Activated CD4-positive, alpha-beta T cell treated with anti-CD3 and anti-CD28 coated beads, Interleukin-2, amount 10 ng/mL, durations not matched to agents 7 days and 5 days (primary cell): ENCODE measurements at places on chromosomes 3 and 15.

DNA sequence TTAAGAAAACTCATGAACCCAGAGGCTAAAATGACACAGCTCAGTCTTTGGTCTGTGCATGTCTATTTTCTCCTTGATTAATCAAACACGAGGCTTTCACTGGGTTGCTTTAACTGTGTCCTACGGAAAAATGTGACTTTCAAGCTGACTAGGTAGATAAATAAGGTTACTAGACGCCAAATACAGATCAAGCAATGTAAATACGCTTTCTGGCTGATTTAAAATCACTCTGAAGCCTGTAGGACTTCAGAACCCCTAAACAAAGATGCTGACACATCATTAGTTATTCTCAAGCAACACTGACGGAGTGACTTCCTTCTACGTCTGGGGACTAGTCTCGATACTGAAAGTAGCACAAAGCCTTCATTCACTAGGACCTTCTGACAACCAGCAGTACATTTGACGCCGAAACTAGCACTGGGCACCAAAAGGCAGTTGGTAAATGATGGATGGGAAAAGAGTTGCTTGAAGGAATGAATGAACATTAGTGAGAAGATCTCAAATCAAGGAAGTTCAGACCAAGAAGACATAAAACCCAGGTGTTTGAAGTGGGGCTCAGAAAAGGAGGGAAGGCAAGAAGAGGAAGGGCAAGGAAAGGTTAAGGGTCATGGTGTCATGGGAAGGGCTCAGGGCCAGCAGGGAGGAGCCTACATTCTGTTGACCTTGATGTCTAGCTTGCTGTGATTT is 67.1 kb upstream of the CDV3 start:
- DNase-seq = peak; percentile 50

- no peak for DNase-seq
These were observed 37.6 kb upstream of the WNT5A start for GRCh38 chr3:55524565-55525244.

DNA sequence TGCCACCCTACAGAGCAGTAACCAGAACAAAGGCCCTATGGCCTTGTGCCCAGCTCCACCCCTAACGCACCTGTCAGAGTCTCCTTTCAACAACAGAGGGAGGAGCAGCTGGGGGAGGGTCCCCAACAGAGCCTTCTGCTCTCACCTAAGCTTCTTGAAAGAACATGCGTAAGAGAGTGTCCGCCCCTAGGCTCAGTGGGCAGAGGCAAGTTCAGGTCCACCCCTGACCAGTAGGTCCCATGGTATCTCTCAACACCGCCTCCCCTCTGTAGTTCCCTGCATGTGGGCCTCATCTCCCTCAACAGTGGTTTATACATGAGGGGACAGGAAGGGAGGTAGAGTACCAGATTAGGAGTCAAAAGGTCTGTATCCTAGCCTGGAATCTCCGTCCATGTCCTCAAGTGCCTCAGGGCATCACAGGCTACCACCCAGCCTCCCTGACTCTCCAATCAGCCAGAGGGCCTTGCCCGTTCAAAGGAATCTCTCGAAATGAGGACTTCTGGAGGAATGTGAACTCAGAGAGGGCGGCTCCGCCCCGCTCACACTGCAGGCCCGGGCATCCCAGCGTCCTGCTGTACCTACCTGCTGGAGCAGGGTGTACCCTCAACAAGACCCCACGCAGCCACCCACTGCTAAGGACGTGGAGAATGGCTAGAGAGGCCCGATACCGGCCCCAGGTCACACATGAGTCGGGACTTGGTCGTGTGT is 680 bp downstream of the POC1A start:
- DNase-seq = peak; percentile 27

DNA sequence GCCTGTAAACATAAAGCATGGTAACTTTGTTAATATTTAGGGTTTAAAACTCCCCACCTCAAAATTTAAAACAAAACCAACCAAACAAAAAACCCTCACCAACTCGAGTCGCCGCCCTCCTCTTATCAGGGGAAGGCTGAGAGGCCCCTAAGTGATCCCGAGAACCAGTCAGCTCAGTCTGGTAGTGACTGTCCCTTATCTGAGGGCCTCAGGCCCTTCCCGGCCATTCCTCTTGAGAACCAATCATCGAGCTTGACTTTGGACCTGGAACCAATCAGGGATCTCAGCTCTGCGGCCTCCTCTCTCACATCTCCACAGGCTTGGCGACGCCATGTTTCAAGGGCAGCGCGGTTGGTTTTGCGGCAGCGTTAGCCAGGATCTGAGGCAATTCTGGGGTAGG is at the start of gene TERB2:
Gene TERB2, plus strand, starts transcription at position 300 of the 400 bp plus-strand sequence. Its CDS starts 32 bp downstream, at position 332.
- DNase-seq = no peak

DNA sequence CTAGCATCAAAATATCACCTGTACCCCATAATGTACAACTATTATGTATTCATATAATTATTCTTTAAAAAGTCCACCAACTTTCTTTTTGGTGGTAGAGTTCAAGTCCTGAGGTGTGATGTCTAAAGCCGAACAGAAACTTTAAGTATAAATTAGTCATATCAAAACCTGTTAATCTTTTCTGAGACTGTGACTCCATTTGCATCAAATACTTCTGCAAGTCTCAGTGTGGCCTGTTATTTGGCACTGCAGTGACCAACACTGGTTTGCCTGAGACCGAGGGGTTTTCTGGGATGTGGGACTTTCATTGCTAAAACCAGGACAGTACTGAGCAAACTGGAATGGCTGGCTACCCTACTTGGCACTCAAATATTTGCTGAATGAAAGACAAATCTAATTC is 7.3 kb downstream of the NGLY1 start:
- DNase-seq = no peak

DNA sequence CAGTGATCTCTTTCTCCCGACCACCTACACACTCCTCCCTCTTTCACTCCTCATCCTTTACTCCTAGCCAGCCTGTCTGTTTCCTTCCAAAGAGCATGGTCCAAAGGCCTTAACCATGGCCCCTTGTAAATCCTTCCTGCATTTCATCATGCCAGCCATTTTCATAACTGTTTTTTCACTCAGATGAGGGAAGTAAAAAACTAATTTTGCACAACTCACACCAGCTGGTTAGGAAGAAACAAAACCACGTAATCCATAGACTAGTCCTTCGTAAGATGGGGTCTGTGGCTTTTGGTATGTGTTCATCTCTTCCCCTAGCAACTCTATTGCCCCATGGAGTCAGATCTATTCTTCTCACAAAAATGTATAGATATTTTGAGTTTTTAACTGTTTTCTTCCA is 187.8 kb downstream of the SHOX2 start:
- no peak for DNase-seq

DNA sequence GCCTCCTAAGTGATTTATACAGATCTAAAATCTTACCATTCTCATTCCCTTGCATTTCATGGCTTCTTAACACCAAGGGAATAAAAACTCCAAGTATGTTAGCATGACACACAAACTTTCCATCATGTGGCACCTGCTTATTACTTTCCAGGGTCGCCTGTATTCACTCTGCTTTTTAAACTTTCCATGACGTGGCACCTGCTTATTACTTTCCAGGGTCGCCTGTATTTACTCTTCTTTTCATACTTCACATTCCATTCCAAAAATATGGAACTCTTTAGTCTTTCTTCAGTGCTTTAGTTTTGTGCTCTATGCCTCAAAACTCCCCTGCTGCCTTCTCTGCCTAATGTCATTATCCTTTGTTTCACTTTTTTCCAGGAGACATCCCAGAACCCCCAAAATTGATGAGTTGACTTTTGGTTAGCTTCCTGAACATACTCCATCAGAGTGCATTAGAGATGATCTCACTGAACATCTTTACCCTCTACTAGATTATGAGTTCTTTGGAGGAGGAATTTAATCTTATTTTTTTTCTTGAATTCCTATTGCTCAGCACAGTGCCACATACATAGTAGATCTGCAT is 47.0 kb downstream of the CALML4 start:
- no peak for DNase-seq

GRCh38 chr3:71127052-71127831 is 456.3 kb downstream of the FOXP1 start:
- DNase-seq = peak; percentile 39

- no peak for DNase-seq
These were observed 40.1 kb downstream of the ADAMTSL3 start for GRCh38 chr15:83694015-83694414.

DNA sequence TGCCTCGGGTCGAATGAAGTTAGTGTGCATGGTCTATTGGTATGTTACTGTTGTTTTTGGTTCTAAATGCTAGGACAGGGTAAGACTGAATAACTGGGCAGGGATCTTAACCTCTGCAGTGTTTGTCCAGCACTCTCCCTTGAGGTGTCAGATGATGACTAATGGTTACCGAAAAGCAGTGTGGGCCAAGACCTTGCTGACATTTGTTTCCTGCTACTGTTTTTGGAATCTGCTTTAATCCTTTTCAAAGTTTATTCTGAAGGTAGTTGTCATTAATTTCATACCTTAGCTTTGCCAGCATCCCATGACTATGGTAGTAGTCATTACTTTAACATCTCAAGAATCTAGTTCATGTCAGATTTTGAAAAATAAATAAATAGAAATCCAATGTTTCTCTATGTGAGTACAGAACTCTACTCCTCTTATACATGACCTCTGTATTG is 117.0 kb downstream of the P3H2 start:
- DNase-seq = no peak

GRCh38 chr3:197151580-197151979 is 122.0 kb upstream of the MELTF start:
- no peak for DNase-seq

GRCh38 chr3:43286841-43287499 is 630 bp downstream of the SNRK start:
- DNase-seq = peak; percentile 30

DNA sequence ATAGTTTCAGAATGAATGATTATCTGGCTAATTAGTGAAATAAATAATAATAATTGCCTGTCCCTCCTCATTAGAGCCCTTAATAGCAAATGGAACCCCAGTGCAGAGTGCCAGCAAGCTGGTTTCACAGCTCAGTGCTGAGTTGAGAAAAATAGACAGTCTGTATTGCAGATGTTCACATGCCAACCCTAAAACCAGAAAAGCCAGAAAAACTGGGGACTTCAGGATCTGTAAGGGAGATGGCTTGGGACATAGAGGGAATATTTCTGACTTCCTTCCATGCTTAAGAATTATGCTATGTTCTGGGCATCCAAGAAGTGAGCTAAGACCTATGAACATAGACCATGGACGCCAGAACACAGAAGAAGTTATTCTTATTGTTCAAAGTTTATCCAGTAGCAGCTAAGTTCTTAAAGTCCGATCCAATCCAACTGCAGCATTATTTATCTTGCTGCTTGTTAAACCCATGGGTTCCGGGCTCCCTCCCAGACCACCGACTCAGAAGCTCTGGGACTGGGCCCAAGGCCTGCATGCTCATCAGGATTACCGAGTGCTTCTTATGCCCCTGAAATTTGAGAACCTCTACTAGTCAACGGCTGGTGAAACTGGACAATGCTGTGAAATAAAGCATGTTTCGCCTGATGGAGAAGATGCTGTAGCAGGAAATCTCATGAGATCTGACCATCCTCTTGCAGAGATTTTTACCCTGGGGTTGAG is 158.3 kb downstream of the FOXB1 start:
- DNase-seq = no peak

DNA sequence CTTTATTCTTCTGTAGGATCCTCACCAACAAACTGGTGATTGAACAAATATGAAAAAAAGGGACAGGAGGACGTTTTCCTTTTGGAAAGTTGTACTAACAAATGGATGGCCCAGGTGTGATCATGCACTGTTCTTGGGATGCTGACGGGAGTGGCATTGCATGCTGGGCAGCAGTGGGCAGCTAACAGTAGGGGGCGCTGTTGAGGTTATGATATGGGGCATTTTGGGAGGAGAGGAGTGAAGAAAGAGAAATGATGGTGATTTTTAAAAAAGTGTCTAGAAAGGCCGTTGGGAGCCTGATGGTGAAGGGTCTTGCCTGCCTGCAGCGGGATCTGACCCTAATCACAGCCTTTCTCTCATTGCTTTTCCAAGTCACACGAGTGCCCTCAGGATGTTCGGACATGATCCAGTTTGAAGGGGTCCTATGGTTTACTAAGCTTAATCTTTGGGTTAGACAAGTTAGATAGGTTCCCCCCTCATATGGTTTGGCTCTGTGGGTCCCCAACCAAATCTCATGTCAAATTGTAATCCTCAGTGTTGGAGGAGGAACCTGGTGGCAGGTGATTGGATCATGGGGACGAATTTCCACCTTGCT is 46.2 kb upstream of the PRTG start:
- DNase-seq = peak; percentile 61

- no peak for DNase-seq
These were observed 29.7 kb upstream of the HHATL start for GRCh38 chr3:42732196-42732828.

- no peak for DNase-seq
These were observed 528.1 kb upstream of the MCTP2 start for GRCh38 chr15:93703092-93703739.

GRCh38 chr15:83436513-83437158 is 10.5 kb upstream of the SH3GL3 start:
- DNase-seq = no peak

DNA sequence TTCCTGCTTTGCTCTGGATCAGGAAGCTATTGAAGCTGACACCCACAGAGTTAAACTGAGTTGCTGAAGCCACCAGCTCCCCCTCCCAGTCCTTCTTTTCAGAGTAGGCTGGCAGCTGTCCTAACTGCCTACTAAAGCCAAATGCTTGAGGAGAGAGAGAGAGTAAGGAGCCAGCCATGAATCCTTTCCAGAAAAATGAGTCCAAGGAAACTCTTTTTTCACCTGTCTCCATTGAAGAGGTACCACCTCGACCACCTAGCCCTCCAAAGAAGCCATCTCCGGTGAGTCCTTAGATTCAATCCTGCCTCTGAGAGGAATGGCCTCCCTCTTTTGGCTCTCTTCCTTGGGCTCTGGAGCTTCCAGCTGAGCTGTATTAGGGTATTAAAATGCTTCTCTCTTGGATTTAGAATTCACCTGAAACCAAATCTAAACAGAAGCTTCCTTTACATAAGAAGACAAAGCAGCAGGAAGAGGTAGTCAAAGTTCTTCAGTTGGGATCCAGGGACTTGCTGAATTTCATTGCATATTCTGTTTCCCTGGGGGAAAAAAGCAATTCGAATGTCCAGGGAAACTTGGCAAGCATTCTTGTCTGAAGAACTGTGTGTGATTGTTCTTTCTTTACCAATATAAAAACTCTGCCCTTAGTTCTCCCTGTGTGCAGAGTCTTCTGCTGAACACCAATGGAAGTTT is at the start of gene SLC15A2:
Gene SLC15A2, plus strand, starts transcription at position 101 of the 690 bp plus-strand sequence. Its CDS starts 76 bp downstream, at position 177.
- no peak for DNase-seq

- DNase-seq = no peak
These were observed 147.5 kb downstream of the OSBPL10 start for GRCh38 chr3:31833391-31834190.

GRCh38 chr15:71732636-71733035 is 77.7 kb upstream of the NR2E3 start:
- no peak for DNase-seq

- no peak for DNase-seq
These were observed 58.6 kb upstream of the PHLDB2 start for GRCh38 chr3:111800472-111800871.

- DNase-seq = no peak
These were observed 394.0 kb downstream of the FOXP1 start for GRCh38 chr3:71189480-71189879.

- no peak for DNase-seq
These were observed 411.7 kb upstream of the RORA start for GRCh38 chr15:61640756-61641155.

- DNase-seq = no peak
These were observed 23.4 kb downstream of the SACM1L start for GRCh38 chr3:45712434-45713110.
